ENCODE measurements at places on chromosomes 5 and 9.

- peak; percentile 52 for DNase-seq
Observed at GRCh38 chr9:5459289-5459829, 9.0 kb downstream of the CD274 start.

GRCh38 chr5:168136340-168136739 lies 155.1 kb upstream of the WWC1 start:
- no peak for DNase-seq

GRCh38 chr9:33465596-33466564 lies 7.8 kb downstream of the NOL6 start:
- DNase-seq: no peak

DNA sequence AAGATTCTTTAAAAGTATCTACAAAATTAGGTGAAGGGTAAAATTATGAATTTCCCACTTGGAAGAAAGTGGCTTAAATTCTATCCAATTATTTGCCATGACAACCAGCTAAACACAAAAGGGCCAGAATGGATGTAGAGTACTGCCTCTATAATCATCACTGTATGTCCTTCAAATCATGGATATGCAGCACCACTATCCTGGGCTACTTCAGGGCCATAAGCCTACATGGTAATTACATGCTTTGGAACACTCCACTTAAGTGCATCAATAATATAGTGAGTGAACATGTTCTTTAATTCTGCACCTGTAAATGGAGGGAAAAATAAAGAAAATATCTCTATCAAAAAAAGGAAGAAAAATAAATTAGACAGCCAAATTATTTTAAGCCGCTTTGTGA lies 575.2 kb downstream of the ISL1 start:
- no peak for DNase-seq

DNA sequence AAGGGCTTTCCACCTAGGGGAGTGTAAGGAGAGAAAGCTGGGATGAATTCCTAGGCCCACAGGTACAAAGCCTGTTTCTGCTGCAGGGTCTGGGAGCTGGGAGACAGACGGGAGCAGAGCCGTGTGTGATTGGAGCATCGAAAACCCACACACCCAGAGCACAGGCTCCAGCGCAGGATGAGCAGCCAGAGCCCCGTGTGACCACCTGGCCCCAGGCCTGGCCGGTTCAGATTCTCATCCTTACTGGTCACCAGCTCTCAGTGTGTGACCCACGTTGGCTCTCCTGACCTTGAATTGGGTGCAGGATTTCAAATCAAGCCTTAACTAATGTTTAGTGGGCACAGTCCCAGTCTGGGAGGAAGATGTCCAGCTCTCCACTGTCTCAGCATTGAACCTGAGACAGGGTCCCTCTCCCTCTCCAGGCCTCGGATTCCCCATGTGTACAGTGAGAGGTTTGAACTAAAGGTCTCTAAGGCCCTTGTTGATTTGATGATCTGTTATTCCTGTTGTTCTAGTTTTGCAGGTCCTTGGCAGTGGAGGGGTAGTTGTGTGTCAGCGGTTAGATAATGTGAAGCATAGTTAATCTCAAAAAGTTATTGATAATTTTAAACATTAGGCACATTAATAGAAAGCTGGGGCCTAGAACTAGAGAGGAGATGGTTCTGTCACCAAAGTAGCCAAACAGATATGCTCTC lies 50.1 kb downstream of the PPARGC1B start:
- DNase-seq: no peak

DNA sequence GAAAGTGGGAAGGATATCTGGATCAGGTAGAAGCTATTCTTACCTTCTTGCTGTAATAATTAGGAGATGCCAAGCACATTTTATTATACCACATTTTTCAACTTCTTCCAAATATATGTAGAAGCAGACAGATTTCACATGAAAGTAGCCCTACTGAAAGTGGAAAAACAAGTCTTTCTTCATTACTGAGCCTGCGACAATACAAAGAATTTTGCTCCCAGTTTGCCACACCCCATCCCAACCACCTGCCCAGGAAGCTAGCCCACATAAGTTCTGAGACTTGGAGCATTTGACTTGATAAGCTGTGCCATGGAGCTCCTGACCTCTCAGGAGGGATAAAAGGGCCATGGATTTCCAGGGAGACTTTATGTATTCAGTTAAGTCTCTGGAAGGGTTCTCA lies 249.1 kb upstream of the ADCY2 start:
- DNase-seq: no peak

GRCh38 chr9:3608011-3608410 lies 82.2 kb upstream of the RFX3 start:
- no peak for DNase-seq

DNA sequence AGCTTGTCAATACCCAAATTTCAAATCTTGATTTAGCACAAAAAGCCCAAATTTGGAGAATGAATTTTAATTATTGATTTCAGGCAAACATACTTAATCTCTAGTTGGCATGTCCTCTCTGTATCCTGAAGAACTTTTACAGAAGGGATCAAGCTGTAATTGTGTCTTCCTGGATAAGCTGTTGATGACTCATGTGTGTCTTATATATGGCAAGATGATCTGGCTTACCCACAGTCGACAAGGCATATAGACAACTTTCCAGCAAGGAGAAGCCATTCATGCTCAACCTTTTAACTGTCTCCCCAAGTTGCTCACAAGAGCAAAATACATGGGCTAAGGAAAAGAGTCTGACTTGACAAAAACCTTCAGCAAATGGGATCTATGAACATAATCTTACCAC lies 112.5 kb upstream of the SLCO6A1 start:
- peak; percentile 34 for DNase-seq

DNA sequence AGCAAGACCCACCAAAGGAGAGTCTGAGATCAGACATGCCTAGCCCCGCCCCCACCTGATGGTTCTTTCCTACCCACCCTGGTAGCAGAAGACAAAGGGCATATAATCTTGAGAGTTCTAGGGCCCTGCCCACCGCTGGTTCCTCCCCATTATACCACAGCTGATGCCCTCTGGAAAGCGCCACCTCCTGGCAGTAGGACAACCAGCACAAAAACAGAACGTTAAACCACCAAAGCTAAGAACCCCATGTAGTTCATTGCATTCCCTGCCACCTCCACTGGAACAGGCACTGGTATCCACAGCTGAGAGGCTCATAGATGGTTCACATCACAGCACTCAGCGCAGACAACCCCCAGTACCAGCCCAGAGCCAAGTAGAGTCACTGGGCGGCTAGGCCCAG lies 81.2 kb upstream of the TRPC7 start:
- peak; percentile 17 for DNase-seq

DNA sequence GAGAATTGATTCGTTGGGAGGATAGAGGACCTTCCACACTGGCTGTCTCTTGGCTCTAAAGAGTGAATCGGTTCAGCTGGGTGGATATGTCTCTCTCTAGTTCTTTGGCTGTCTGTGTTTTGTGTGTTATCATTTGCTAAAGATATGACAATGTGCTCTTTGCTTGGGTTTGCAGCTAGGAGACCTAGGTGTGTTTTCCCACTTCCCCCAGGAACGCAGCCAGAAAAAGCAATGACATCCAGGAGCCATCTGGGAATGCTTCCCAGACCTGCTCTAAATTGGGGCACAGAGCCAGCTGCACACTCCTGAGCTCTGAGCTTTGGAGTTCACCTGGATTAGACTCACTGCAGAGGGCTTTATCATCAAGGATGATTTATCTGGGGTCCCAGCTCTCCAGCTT lies 12.8 kb upstream of the PDZD2 start:
- DNase-seq: no peak

GRCh38 chr5:181047921-181048320 lies 7.9 kb downstream of the BTNL9 start:
- no peak for DNase-seq

GRCh38 chr9:137113385-137114159 lies 961 bp downstream of the DPP7 start:
- DNase-seq: no peak

- DNase-seq: no peak
Observed at GRCh38 chr5:152136321-152136720, 211.7 kb upstream of the GLRA1 start.

DNA sequence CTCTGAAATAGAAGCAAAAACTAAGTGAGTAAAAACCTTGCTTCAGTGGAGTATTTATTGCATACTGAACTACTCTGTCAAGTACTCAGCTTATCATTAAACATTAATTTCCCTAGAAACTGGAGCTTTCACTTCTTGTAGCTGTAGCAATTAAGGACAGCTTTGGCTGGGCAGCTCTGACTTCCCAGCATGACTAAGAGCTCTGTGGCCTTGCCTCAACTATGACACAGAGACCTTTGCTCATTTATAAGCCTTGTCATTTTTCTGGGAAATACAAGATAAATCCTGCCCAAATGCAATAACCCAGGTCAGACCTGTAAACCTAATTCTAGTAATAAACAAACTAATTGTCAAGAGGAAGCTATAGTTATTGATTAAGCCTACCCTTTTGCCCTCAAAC lies 65.4 kb upstream of the STK32A start:
- DNase-seq: peak; percentile 7

DNA sequence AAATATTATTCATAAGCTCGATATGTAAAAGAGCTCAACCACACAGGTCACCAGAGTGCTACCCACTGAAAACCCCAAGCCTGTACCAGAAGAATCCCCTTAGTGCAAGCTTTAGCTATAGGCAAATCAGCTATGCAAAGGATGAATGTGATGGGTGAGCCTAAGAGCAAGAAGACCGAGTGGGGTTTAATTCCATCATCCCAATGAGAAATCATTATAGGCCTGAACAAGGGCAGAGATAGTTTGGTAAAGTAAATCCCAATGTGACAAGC lies 21.8 kb downstream of the ELOVL7 start:
- DNase-seq: no peak

DNA sequence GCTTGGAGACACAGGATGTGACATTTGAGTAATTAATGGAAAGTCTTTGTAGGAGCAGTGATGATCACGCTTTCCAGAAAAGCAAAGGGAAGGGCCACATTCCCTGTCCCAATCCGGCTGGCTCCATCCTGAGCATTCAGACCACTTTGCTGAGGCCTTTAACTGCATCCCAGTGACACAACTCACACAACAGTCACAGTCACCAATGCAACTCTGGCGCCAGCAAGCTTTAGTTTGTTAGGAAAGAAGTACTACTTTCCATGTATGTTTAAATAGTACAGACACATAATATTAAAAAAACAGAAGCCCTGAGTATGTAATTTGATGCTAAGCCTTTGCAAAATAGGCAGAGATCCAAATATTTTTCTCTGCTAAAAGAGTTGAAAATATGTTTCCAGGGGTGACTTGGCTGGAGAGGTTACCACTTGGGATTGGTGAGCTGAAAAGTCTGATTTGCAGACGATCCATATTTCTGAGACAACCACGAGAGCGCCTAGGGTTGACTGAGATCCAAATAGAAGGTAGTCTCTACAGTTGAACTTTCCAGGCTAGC lies 31.7 kb upstream of the GAS1 start:
- no peak for DNase-seq

- DNase-seq: no peak
Observed at GRCh38 chr9:134988706-134989105, 71.0 kb upstream of the FCN1 start.

DNA sequence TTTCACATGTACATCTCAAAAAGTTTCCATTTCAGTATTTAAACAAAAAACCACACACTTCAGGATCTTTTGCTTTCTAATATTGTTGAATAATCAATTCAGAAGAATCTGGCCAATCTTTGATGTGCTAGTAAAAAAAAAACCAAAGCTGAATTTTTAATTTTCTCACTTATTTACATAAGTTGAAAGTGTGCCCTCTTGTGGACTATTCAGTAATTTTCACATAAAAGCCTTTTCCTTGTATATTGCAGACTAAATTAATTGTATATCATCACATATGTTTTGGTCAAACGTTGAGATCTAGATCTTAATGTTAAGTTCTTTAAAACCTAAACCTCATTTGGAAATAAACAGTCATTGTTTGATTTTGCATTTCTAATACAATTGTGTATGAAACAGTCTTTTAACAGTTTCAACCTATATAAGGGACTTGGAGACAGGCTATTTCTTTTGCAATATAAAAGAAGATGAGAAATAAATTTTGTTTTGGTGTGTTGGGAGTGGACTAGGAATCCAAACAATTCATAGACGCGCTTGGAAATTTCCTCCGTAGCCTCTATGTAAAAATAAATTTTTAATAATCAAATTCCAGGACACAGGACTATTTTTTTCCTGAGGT lies 68.1 kb downstream of the NIPBL start:
- DNase-seq: peak; percentile 26

GRCh38 chr9:125747053-125747764 lies at the start of gene PBX3:
PBX3 (plus strand) TSS chr9:125747373.
- DNase-seq: no peak

- no peak for DNase-seq
Observed at GRCh38 chr9:72915659-72916058, 37.2 kb downstream of the ALDH1A1 start.

DNA sequence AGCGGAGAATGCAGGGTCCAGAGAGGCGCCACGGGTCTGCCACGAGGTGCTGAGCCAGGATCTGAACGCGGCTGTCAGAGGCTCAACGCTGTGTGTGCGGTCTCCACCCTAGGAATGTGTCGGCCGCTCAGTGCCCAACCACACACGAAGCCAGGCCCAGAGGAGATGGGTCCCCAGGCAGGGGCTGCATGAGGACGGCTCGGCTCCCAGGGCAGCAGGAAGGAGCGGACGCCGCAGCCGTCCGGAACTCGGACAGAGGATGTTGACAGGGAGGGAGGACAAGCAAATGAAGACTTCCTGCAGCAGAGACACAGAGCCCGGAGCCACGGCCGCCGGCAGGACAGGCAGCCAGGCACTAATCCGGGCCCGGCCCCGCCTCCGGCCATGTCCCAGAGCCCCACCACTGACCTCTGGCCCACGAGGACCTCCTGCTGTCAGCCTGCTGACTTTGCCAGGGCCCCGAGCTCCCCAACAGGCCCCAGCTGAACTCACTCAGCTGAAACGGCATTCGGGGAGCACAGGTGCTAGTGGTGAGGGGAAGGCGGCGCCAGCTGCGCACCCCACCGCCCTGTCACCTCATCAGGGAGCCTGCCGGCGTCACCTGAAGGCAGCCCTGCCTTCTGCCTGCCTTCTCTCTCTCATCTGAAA lies 12.7 kb downstream of the VAV2 start:
- DNase-seq: no peak

DNA sequence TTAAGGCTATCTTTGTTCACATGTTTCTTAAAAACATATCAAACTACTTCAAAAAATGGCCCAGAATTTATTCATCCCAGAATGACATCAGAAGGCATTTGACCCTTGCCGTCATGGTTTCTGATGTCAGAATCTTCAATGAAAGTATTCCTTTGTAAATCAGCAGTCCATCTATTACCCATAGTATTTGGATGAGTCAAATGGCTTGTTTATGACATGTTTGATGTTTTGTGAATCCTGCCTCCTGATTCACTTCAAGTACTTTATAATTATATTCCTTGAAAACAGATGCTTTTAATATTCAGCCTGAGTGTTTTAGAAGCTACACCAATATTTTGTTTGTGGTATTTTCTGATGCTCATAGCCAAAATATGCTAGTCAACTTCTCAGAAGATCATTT lies 200.8 kb upstream of the MEF2C start:
- DNase-seq: no peak

DNA sequence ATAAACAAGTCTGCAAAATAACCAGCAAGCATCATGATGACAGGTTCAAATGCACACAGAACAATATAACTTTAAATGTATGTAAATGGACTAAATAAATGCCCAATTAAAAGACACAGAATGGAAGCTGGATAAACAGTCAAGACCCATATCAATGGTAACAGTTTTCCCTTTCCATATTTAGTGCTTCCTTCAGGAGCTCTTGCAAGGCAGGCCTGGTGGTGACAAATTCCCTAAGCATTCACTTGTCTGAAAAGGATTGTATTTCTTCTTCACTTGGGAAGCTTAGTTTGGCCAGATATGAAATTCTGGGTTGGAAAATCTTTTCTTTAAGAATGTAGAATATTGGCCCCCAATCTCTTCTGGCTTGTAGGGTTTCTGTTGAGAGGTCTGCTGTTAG lies 120.2 kb upstream of the RASA1 start:
- DNase-seq: no peak

- no peak for DNase-seq
Observed at GRCh38 chr9:37784291-37784615, 611 bp downstream of the EXOSC3 start.
